NCI-H460 (cell line): ENCODE measurements at places on chromosomes 13 and 19.

DNA sequence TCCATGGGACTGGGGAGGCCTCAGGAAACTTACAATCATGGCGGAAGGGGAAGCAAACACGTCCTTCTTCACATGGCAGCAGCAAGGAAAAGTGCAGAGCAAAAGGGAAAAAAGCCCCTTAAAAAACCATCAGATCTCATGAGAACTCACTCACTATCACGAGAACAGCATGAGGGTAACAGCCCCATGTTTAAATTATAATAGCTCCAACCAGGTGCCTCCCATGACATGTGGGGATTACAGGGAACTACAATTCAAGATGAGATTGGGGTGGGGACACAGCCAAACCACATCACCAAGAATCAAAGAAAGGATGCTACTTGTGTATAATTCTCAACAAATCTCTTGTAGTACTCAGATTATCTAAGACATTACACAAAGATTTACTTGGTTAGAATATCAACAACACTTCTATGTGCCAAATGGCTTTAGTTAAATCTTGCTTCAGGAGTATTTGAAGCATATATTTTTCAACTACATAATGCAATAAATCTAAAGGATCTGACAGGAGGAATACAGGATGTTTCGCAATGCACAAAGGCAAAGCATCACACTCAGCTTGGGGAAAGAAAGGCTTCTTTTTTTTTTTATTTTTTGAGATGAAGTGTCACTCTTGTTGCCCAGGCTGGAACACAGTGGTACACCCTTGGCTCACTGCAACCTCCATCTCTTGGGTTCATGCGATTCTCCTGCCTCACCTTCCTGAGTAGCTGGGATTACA, 180.0 kb downstream of the LHFPL6 start:
- no peak for DNase-seq

- DNase-seq = no peak
These were observed 1.1 kb downstream of the COMP start for GRCh38 chr19:18789883-18790565.

GRCh38 chr19:37329686-37330085, 41.2 kb upstream of the ZNF527 start:
- DNase-seq = no peak

DNA sequence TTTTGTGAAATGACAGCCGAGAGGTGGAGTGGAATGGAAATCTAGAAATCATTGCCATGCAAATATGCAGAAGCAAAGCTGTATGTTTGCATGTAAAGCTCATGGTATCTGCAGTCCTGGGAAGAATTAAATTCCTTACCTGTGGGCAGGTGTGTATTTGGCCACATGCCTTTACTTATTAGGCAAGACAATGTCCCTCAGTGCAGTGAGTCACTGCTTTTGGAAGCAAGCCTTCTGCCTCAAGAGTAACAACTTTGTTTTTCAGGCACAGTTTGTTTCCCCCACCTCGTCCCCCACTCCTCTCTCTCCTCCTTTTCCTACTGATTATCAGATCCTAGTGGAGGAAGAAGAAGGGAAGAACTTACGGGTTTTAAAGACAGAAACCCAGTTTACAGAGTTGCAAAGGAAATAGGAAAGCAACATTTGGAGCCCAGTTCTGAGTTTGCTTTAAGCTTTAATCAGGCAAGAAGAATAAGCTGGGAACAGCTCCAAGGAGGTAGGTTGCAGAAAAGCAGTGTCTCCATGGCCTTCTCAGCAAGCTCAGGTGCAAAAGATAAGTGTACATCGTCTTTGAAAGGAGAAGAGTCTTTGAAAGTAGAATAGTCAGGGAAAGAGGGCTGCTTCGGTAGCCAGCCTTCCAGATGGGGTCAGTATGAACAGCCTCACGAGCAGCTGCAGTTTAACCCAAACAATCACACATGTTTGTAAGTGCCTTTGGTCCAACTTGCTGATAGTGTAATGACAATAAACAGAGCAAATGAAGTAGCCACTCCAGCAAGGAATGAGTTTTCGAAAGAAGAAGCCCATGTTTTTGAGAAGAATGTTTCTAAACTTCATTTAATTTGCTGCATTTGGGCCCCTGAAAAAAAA, 190.1 kb downstream of the KLF5 start:
- DNase-seq = no peak

- DNase-seq = no peak
These were observed 53.6 kb downstream of the GATAD2A start for GRCh38 chr19:19459073-19459472.

GRCh38 chr19:13234518-13234917, 84.3 kb downstream of the IER2 start:
- peak; percentile 18 for DNase-seq

- no peak for DNase-seq
These were observed 5.9 kb downstream of the ANO8 start for GRCh38 chr19:17328517-17329365.

GRCh38 chr13:30292325-30292724, 15.0 kb downstream of the KATNAL1 start:
- no peak for DNase-seq

- no peak for DNase-seq
These were observed 70.9 kb downstream of the GGACT start for GRCh38 chr13:100517728-100518127.

DNA sequence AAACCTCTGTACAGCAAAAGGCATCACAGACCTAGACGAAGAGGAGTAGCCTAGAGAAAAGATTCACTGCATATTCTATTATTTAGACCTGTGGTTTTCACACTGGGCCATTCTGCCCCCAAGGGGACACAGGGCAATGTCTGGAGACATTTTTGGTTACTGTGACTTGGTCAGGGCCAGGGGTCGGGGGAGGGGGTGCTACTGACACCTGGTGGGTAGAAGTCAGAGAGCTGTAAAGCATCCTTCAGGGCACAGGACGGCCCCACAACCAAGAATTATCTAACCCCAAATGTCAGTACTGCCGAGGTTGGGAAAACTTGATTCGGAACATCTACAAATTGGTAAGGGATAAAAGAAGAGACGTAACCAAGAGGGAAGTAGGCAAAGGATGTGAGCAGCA, 11.3 kb downstream of the ELAVL1 start:
- no peak for DNase-seq

DNA sequence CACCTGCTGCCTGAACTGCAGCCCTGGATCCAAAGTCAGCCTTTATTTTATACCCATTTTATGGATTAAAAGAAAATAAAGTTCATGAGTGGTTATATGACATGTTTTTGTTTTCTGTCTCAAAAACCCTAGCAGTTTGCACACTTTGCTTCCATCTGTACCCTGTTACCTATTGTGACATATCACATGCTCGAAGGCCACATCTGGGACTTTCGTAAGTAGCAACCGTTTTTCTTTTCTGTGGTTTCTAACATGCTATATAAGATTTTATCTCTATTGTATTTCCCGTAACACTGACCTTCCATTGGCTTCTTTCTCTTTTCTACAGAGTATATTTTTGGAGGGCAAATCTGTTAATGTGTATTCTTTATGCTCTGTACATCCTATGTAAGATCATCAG, 1007.2 kb downstream of the PCDH9 start:
- no peak for DNase-seq

- peak; percentile 44 for DNase-seq
These were observed 2506.4 kb downstream of the PCDH9 start for GRCh38 chr13:64723724-64724123.

- no peak for DNase-seq
These were observed 66.8 kb downstream of the CDK8 start for GRCh38 chr13:26320766-26321165.

DNA sequence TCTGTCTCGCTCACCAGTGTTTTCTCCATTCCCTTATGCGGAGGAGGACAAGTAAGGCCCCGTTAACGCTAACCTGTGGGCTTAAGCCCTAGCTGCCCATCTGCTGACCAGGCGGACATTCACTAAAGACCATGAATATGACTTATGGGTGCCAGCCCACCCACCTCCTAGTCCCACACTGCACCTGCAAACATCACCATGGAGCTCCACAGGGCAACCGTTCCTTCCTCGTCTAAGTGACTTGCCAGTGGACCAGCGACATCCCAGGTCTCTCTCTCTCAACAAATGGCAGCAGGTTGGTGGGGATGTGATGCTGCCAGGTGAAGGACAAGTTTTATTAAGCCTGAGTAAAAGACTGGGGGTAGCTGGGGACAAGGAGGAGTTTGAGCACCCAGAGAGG, 55.2 kb downstream of the CCDC70 start:
- no peak for DNase-seq

- no peak for DNase-seq
These were observed 3.4 kb downstream of the TMEM145 start for GRCh38 chr19:42316223-42317211.

- peak; percentile 40 for DNase-seq
These were observed 19.9 kb upstream of the FBXO27 start for GRCh38 chr19:39052243-39052746.

GRCh38 chr13:22218797-22219196, 547.9 kb downstream of the FGF9 start:
- DNase-seq = no peak

- no peak for DNase-seq
These were observed 19.6 kb downstream of the GPR183 start for GRCh38 chr13:99287551-99287950.

DNA sequence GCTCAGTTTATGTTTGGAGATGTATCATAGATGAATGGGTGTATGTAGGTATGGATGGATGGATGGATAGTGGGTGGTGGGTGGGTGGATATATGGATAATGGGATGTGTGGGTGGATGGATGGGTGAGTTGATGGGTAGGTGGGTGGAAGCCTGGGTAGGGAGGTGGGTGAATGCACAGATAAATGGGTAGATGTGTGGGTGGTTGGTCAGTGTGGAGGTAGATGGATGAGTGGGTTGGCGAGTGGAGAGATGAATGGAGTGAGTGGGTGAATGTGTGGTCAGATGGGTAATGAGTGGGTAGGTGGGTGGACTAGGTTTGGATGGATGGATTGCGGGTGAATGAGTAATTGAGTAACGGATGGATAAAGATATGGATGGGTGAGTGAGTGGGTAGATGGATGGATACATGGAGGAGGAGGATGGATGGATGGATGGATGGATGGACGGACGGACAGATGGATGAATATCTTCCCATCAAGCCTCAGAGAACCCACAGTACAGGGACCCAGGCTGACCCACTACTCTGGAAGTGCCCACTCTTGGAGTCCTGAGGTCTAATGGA, 13.4 kb downstream of the MEIS3 start:
- no peak for DNase-seq

DNA sequence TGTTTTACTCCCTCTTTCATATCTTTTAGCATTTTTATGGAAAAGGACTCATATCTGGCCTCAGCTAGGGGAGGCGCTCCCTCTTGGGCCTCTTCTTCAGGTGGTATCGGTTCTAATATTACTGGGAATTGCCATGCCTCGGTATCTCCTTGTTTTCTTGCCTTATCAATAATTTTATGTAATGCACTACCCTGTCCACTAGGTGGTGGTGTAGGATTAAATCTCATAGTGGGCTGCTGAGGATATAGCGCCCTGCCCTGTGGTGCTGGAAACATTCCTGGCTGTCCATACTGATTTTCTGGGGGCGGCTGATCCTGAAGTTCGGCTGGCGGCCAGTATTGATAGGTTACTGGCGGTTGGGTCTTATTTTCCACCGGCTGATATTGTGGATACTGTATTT, 35.8 kb downstream of the ZNF420 start:
- DNase-seq = no peak

DNA sequence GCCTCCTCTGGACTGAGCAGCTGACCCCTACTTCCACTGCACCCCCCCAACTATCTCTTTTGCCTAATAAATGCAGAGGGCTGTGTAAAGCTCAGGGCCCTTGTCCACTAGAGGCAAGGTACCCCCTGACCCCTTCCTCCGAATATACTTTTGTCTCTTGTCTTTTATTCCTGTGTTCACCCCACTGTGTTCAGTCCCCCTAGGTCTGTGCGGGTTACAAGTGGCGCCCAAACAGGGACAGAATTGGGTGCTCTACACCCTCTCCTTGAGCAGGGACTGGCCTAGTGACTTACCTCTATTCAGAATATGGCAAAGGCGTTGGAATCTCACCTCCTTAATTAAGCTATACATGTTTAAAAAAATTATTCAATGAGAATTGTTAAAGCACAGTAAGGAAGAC, 15.0 kb downstream of the ZNF350 start:
- no peak for DNase-seq
